ENCODE measurements at places on chromosomes 6 and 20. TPM values are rescaled to one million over a fixed set of nuclear protein-coding genes. Genes with fewer than 3 reads are reported as not detected.

- no peak overlapping the region for H3K4me3 ChIP-seq
- no peaks in the 10 kb centered on the region for H3K36me3 ChIP-seq
- H3K27ac ChIP-seq: no peak overlapping the region
- H3K27me3 ChIP-seq: no peaks in the 10 kb centered on the region
- no peak for DNase-seq
Measured at GRCh38 chr6:120447605-120448004, 886.7 kb downstream of the TBC1D32 start.

DNA sequence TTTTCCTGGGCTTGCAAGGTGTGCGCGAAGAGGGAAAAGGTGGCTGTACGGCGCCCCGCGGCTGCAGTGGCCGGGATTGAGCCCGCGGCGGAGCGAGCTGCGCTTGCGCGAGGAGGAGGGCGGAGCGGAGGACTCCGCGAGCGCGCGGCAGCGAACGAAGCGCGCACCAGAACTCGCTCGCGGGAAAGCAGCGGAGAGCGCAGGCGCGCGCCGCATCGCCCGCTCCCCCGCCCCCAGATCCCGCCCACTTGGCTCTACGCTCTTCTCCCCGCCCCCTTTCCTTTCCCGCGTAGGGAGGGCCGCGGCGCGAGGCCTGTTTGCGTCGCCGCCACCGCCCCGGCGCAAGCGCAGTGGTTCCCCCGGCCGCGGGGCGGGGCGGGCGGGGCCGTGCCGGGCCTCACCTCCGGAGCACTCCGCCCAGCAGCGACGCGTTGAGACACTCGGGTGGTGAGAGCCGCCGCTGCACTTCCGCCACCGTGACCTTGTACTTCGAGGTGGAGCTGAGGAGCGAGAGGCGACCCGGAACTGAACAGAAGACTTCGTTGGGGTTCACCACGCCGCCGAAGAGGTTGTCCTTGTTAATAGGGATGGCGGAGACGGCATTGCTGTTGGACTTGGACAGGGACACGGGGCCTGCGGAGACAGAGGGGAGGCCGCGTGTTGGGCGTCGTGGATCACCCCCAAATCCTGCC, 10.6 kb downstream of the TFAP2A start:
- peaks cover 7% of the 10 kb centered on the region for H3K4me1 ChIP-seq
- peaks cover 63% of the 10 kb centered on the region for H3K27me3 ChIP-seq
- H3K4me3 ChIP-seq: peak overlapping the region; percentile 84
- H3K27ac ChIP-seq: peak overlapping the region; percentile 59
- DNase-seq: peak; percentile 95

GRCh38 chr20:37457921-37458320, 63.1 kb upstream of the NNAT start:
- no peak overlapping the region for H3K27ac ChIP-seq
- no peak overlapping the region for H3K4me3 ChIP-seq
- no peaks in the 10 kb centered on the region for H3K4me1 ChIP-seq
- peaks cover 2% of the 10 kb centered on the region for H3K27me3 ChIP-seq

The FAM83D gene
- 13.6 TPM for total RNA-seq

DNA sequence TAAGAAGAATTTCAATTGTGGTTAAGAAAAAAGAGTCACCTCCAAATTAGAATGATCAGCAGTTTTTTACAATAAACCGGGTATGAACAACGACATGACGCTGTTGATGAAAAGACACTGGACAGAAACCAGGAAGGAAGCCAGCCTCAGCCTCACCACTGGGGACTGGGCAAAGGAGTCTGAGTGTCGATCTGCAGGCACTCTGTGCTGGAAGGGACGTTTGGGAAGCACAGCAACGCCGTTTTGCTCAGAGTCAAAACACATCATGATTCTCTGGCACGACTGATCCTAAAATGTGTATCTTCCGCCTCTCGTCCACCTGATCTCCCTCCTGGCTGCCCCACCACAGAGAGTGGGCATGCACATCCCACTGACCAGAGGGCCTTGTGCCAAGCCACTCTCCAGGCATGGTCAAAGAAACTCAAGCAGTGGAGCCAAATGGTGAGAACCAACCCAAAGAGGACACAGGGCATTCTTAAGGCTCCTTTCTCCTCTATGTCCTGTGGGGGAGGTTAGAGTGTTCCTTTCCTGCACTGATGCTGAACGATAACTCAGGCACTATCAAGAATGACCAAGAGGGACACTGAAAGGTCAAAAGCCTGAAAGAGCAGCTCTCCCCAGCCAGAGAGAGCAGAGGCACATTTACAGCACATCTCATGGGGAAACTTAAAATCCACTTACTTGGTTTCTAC, 68.8 kb downstream of the AGPAT4 start:
- H3K27me3 ChIP-seq: no peaks in the 10 kb centered on the region
- H3K4me1 ChIP-seq: no peaks in the 10 kb centered on the region
- peaks cover 2% of the 10 kb centered on the region for H3K36me3 ChIP-seq
- H3K27ac ChIP-seq: no peak overlapping the region
- H3K4me3 ChIP-seq: no peak overlapping the region

DNA sequence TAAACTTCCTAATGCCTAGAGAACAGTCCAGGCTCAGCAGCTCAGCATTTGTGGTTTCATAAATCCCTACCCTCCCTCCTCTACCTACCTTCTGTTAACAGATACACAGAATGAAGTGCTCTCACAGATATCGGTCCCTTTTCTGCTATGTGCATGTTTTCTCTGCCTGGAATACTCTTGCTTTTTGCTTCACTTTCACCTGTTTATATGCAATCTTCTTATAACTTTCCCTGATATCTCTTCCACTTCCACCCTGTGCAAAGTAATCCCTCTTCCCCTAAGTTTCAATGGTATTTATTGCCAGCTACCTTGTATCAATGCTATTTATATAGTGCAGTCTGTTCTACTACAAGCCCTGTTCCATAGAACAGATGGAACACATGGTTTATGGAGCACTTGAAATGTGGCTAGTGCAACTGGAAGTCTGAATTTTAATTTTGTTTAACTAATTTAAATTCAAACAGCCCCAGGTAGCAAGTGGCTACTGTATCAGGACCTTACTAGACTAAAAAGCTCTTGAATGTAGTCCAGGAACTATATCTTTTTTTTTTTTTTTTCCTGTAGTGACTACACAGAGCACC, 3.1 kb upstream of the TAB2 start:
- H3K4me1 ChIP-seq: peaks cover 17% of the 10 kb centered on the region
- DNase-seq: no peak
- H3K27me3 ChIP-seq: no peaks in the 10 kb centered on the region
- H3K27ac ChIP-seq: no peak overlapping the region

The LHFPL5 gene
- total RNA-seq: not detected

DNA sequence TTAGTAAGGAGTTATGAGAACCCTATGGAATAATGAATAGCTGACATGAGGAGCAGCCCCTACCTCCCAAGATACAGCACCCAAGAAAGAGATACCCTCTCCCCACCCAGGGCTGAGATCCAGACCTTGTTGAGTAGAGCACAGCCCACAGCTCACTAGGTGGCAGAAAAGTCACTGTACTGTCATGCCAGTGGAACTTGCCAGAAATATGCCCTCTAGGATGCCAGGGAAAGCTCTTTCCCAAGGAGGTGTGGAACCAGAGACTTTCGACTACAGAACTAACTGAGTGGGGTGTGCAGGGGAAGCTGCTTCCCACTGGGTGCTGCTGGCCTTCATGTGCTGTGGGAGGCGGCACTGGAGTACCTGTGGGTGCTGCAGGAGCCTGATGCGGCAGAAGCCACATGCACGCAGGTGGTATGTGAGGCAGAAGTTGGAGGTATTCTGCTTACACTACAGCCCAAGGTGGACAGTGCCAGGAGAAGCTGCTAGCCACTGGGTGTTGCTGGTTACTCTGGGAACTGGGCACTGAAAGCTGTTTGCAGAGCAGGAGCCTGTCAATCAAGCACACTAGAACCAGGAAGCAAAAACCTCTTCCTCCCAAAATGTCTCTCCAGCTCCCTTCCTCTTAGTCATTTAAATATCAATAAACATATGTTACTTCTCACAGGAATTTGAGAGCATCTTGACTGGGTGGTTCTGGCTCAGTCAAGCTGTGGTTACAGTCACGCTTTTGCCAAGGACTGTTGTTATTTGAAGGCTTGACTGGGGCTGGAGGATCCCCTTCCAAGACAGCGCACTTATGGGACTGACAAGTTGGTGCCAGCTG, 17.8 kb downstream of the ARMC12 start:
- no peak for DNase-seq
- no peak overlapping the region for H3K27ac ChIP-seq
- H3K4me3 ChIP-seq: no peak overlapping the region
- no peaks in the 10 kb centered on the region for H3K36me3 ChIP-seq

DNA sequence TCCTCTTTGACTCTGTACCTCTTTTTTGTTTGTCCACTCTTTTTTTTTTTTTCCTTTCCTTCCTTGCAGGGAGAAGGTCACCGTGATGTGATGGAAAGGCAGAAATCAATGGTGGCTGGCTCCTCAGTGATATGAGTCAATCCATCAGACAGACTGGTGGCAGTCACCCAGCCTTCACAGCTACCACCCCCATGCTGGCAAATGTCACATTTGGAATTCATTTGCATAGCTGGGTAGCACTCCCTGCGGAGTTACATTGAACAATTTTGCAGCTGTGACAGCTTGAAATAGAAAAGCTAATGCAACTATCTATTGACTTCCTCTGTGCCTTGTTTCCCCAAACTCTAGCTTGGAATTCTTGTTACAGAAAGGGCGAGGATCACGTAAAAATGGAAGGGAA, 668.4 kb downstream of the C6orf118 start:
- DNase-seq: no peak
- H3K36me3 ChIP-seq: no peaks in the 10 kb centered on the region
- H3K4me3 ChIP-seq: no peak overlapping the region

The CRYBG1 gene
- 13.0 TPM for total RNA-seq

The OR2B6 gene
- total RNA-seq: not detected

DNA sequence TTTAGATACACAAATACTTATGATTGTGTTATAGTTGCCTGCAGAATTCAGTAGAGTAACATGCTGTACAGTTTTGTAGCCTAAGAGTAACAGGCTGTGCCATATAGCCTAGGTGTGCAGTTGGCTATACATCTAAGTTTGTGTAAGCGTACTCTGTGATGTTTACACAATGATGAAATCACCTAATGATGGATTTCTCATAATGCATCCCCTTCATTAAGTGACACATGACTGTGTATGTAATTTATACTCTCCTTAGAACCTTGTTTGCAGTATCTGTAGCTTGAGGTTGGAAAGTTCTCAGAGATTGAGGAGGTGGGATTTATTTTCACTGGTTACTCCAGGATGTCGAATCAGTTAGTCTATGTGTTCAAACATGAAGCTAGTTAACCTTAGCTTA, 67.0 kb upstream of the TMEM30A start:
- peaks cover 6% of the 10 kb centered on the region for H3K4me1 ChIP-seq
- H3K27me3 ChIP-seq: peaks cover 41% of the 10 kb centered on the region
- no peak overlapping the region for H3K27ac ChIP-seq
- H3K4me3 ChIP-seq: no peak overlapping the region
- no peaks in the 10 kb centered on the region for H3K36me3 ChIP-seq

DNA sequence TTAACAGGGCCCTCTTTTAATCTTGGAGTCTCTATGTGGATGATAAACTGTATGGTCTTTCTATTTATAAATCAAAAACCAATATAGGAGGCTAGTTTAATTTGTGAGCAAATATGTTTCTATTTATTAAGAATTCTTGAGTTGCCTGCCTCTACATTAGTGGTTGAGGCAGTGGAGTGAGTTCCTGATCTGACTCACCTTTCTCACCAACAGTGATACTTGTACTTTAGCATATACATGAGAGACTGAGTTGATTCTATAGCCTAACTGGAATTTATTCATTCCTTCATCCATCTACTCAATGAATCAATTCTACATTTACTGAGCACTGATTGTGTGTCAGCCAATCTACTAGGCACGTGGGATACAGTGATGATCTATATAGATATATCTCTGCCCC, 126.9 kb downstream of the TRMT11 start:
- no peak overlapping the region for H3K27ac ChIP-seq
- no peaks in the 10 kb centered on the region for H3K4me1 ChIP-seq
- no peaks in the 10 kb centered on the region for H3K27me3 ChIP-seq
- no peaks in the 10 kb centered on the region for H3K36me3 ChIP-seq
- no peak overlapping the region for H3K4me3 ChIP-seq

- DNase-seq: no peak
- H3K27me3 ChIP-seq: peaks cover 19% of the 10 kb centered on the region
- H3K36me3 ChIP-seq: no peaks in the 10 kb centered on the region
- H3K4me3 ChIP-seq: no peak overlapping the region
- no peak overlapping the region for H3K27ac ChIP-seq
Measured at GRCh38 chr20:60097285-60097684, 139.1 kb downstream of the CDH26 start.

The ADGB gene
- total RNA-seq: not detected

The TAAR2 gene
- not detected for total RNA-seq

DNA sequence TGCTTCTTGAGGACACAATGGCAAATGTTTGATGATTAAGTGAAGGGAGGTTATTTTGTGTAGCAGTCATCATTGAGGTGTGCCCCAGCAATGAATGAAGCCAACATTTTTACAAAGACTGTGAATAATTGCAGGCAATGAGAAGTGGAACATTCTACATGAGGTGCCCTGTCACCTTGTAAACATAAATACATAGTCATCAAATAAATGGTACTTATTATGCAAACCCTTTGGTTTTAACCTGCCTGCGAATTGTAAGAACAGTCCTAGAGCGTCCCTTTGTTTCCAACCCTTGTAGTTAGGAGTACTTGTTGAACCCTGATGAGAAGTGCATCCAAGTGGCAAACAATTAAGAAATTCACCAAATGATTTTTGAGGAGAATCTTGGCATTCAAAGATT, 7.1 kb upstream of the KIZ start:
- DNase-seq: no peak
- H3K4me3 ChIP-seq: no peak overlapping the region

DNA sequence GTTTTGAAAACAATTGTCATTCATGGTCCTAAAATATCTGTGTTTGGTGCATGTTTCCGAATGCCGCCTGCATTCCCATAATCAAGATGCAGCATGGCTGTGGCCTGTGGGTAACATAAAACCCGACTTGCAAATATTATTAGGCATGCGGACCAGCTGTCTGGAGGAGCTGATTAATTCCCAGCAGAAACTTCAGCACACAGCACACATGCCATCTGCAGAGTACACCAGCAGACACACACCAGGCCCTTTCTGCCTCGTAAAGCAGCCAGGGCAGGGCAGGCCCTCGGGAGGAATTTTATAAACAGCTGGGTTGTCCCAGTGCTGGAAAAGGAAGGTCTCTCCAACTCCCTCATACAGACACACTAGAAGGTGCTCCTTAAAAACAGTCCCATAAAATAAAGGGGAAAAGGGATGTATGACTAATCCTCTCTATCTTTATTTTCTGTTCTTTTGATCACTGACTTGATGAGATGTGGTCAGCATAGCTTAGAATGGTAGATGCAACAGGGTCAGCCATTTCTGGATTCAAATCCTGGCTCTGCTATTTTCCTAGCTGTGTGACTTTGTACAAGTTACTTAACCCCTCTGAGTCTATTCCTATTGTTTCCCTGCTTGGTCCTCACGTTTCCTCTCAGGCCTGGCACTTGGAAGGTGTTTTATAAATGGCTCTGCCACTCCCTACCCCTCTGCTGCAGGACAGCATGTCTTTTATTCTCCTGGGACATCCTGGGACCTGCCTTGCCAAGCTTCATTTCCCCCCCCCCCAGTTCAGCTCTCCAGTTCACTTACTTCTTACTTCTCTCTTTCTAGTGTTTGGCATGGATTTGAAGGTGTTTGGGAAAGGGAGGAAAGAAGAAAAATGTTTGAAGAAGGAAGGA, 85.9 kb upstream of the TRAF3IP2 start:
- no peak for DNase-seq
- H3K36me3 ChIP-seq: peaks cover 49% of the 10 kb centered on the region
- H3K27ac ChIP-seq: peak overlapping the region; percentile 7
- peaks cover 29% of the 10 kb centered on the region for H3K4me1 ChIP-seq
- no peak overlapping the region for H3K4me3 ChIP-seq

GRCh38 chr6:130765181-130765727, 62.0 kb upstream of the SMLR1 start:
- no peak overlapping the region for H3K4me3 ChIP-seq
- H3K36me3 ChIP-seq: no peaks in the 10 kb centered on the region
- no peaks in the 10 kb centered on the region for H3K27me3 ChIP-seq
- H3K27ac ChIP-seq: no peak overlapping the region
- no peak for DNase-seq

The TMEM244 gene
- total RNA-seq: not detected
